CD8-positive, alpha-beta T cell (primary cell): ENCODE measurements at places on chromosomes 5 and 9.

DNA sequence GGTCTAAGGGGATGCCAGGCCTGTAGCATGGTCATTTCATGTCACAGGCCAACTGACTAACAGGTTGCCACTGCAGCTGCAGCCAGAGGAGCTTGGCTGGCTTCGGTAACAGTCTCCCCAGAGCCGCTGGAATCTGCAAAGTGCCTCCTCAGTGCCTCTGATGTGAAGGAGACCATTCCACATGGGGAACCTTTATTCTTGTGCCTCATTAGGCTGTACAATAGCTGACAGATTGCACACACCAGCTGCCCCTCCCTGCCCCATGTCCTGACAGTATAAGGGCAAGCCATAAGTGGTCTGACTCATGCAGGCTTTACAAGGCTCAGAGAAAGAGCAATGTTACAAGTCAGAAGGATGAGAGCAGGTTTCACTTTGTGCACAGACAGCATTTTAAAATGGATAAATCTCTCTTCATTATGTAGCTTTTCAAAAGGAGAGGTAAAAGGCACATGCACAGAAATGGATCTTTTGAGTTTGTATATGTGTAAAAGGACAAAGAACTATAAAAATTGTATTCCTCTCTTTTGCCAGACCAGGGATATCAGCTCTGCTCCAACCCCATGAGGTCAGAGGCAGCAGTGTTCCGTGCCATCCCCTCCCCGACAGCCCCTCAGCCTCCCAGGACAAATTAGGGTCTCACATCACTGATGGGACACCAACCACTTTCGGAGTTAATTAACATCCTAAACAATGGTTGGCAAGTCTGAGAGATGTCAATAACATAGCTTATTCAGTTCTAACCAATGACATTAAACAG lies 467.8 kb downstream of the TMEM232 start:
- DNase-seq, result no peak

DNA sequence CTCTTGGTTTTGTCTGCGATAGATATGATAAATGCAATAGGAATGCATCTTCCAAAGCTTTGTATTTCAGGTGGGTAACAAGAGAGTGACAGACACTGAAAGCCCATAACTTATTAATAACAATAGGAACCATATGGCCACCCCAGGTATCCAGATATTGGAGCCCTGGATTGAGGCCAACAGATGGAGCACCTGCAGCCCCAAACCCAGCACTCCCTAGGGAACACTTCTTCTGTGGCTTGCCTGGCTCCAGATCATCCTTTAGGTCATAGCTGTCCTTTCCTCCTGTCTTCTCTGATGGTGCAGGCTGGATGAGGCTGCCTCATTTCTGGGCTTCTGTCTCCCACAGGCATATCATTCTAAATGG lies 5.0 kb upstream of the IL3 start:
- no peak for DNase-seq

DNA sequence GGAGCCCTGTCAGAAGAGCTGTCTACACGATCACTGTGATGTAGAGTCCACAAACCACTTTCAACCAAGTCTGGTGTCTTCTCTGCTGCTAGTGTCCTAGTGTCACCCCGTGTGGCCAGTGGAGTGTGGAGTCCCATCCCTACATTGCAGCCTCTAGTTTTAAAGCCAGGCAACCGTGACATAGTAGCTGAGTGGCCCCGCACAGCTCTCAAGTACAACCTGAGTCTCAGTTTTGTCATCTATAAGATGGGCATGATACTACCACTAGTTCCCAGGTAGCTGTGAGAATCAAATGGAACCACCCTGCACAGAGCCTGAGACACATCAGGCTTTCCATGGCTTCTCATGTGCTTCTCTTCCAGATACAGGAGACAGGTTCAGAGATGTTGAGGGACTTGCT lies 43.2 kb upstream of the AKNA start:
- DNase-seq, result no peak

GRCh38 chr5:94254214-94254613 lies 364.2 kb downstream of the KIAA0825 start:
- DNase-seq, result no peak

- DNase-seq, result no peak
Observed at GRCh38 chr9:127733614-127734013, 1.5 kb downstream of the TOR2A start.

DNA sequence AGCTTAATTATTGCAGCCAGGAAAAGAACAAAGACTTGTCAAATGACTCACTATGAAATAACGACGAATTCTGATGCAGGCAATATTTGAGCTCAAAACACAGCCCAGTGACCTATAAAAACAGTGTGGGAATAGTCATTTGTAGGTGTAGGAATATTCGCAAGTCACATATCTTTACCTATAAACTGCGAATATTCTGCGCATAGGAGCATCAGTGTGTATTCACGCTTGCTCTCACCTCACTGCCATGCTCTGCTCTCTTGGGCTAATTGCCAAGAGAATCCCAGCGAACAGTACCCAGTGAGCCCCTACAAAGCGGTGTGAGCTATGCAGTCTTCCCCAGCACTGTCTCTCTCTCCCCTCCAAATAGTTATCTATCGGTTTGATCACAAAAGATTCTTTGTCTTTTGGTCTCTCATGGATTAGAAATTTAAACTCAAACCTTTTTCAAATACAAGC lies 74.2 kb downstream of the ST8SIA4 start:
- DNase-seq, result no peak

DNA sequence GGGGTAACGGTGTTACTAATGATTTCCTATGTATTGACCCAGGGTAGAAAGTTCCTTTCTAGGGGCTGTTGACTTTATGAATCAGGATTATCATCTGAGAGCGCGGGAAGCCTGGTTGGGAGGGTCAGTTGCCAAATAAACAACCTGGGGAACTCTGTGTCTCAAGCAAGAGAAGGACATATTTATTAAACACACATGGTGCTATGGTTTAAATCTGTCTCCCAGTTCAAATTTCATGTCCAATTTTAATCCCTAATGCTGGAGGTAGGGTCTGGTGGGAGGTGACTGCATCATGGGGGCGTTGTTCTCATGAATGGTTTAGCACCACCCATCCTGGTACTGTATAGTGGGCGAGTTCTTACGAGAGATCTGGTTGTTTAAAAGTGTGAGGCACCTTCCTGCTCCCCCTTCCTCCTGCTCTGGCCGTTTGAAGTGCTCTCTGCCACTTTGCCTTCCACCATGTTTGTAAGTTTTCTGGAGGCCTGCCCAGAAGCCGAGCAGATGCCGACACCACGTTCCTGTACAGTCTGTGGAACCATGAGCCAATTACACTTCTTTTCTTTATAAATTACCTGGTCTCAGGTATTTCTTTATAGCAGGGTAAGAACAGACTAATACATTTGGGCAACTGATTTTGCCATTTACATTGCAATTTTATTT lies 19.7 kb upstream of the GAS1 start:
- DNase-seq, result no peak

DNA sequence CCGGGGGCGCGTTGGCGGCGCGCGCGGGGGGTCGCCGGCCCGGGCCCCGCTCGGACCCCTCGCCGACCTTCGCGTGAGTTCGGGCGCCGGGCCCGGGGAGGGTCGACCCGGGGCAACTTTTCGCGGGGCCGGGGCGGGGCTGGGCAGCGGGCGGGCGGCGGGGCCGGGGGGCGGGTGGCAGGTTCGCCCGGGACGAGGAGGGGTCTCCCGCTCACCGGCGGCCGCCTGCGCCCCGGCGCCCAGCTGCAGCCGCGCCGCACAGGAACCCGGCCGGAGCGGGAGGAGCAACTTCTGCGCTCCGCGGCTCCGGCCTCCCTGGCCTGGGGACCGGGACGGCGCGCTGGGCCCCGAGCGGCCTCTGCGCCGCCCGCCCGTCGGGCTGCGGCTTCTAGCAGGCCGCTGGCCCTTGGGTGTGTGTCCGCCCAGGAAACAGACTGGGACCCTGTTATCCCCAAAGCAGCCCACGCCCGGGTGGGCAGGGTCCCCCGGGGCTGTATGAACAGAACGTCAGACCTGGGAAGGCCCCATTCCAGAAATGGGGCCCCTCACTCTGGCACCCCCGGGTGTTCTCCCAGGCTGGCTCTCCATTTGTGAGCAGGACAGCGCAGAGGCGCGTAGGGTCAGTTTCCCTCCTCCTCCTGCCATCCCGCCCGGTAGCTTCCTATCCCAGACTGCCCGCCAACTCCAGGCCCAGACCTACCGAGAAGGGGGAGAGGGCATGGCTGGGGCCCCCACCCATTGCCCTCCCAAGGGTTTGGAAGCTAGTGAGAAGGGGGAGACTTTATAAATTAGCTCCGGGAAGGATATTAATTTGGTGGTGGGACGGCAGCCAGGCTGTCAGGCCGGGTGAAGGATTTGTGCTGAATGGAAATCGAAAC lies 708 bp downstream of the RXRA start:
- DNase-seq, result no peak

GRCh38 chr5:89994266-89994665 lies 415.3 kb downstream of the CETN3 start:
- DNase-seq, result no peak

GRCh38 chr5:80763211-80763610 lies 108.4 kb upstream of the DHFR start:
- no peak for DNase-seq

DNA sequence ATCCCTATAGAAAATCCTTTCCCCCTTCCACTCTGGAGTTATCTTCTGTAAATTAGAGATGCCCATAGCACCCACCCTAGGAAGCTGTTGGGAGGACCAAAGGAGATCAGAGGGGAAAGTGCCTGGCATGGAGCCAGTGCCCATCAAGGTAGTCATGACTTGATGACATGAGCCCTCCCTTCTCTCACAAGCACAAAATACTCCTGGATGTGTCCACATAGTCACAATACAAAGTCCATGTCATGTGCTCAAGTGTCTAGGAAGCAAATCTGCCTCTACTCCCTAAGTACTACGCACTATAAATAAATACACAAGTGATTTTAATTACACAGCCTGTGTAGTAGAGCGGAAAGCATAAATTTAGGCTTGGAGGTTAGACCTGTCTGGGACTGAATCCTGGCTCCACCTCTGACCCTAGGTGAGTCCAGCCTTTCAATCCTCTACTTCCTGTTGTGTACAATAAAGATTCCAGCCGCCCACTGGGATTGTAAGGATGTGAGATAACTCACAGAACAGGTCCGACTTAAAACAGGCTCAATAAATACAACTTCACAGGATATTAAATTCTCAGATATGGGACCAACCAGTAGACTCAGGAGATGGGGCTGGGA lies 30.6 kb downstream of the TTC39B start:
- no peak for DNase-seq

DNA sequence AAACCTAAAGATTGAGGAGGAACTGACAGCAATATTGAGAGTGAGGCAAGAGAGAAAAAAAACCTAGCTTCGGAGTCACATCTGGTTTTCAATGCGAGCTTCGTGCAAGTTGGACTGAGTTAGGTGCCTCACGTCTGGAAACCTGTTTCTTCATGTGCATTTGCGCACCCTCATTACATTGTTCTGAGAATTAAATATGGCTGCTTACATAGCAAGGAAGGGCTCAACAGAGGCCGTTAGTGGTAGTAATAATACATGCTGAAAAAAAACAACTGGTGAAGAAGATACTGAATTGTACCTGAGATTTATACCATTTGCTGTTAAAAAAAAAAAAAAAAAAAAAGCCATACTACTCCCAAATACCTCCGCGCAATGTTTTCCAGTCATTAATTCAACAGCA lies 18.6 kb downstream of the DNAJA1 start:
- no peak for DNase-seq

- DNase-seq, result no peak
Observed at GRCh38 chr9:37994639-37995347, 74.2 kb downstream of the SHB start.
